ENCODE measurements at places on chromosomes 11 and 22.

- DNase-seq = no peak
These were observed 120.6 kb downstream of the PDE3B start for GRCh38 chr11:14764179-14764578.

DNA sequence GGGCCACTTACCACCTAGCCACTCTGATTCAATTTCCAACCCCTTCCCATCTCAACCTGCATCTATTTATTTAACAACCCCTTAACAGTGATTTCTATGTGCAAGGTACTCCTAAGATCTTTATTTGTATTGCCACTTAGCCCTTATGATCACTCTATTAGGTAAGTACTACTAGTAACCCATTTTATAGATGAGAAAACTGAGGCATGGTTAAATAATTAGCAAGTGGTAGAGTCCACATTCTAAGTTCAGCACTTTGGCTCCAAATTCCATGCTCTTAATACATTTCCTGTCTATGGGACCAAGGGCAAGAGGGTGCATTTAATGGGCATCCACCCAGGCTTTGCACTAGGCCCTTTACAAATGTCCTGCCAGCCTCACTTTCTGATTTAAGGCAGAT lies 38.1 kb upstream of the CSNK2A3 start:
- no peak for DNase-seq

GRCh38 chr11:101470881-101471520 lies 112.8 kb downstream of the TRPC6 start:
- no peak for DNase-seq

- DNase-seq = no peak
These were observed 326.2 kb upstream of the PDGFD start for GRCh38 chr11:104490182-104490581.

GRCh38 chr22:46346680-46347405 lies 11.3 kb downstream of the TRMU start:
- no peak for DNase-seq

GRCh38 chr11:76152741-76153570 lies 53.3 kb downstream of the WNT11 start:
- no peak for DNase-seq
